ENCODE measurements at places on chromosomes 5 and 9.

GRCh38 chr5:169904059-169904458 is 76.2 kb downstream of the INSYN2B start:
- DNase-seq = peak; percentile 31

DNA sequence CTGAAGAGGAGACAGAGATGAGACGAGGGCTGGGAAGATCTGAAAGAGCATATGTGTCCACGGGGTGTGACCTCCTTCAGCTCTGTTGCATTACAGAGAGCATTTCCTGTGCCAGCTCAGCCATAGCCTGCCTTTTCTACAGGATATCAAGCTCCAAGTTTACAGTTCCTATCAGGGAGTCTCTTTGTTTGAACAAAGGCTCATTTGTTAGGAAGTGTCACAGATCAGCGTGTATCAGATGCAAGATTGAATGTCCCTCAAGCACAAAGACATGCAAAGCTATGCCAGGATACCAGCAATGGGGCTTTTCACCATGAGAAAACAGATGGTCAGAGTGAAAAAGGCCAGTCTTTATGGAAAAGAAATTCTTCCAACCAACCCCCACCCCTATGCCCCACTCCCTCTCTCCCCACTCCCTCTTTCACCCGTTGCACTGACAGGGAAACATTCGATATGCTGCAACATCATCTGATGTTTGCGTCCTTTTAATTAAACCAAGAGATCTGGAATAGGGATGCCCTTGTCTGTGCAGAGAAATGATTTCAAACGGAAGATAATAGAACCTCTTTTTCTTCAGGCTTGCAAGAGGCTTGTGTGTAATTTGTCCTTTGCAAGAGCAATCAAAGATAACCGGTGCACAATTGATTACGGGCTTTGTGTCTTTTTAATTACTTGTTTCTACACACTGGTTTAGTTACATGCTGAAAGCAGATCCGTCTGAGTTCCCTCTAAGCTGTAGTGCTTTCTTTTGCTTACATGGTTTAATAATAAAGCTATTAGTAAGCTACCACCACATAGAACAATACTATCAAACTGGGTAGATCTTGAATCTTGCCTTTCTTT is 263.1 kb upstream of the RGMB start:
- DNase-seq = peak; percentile 16

GRCh38 chr9:106878934-106879333 is 16.0 kb downstream of the ZNF462 start:
- DNase-seq = peak; percentile 46

GRCh38 chr5:180395540-180396274 is 42.6 kb upstream of the GFPT2 start:
- DNase-seq = no peak

GRCh38 chr5:36310138-36310537 is 8.4 kb upstream of the RANBP3L start:
- DNase-seq = no peak

DNA sequence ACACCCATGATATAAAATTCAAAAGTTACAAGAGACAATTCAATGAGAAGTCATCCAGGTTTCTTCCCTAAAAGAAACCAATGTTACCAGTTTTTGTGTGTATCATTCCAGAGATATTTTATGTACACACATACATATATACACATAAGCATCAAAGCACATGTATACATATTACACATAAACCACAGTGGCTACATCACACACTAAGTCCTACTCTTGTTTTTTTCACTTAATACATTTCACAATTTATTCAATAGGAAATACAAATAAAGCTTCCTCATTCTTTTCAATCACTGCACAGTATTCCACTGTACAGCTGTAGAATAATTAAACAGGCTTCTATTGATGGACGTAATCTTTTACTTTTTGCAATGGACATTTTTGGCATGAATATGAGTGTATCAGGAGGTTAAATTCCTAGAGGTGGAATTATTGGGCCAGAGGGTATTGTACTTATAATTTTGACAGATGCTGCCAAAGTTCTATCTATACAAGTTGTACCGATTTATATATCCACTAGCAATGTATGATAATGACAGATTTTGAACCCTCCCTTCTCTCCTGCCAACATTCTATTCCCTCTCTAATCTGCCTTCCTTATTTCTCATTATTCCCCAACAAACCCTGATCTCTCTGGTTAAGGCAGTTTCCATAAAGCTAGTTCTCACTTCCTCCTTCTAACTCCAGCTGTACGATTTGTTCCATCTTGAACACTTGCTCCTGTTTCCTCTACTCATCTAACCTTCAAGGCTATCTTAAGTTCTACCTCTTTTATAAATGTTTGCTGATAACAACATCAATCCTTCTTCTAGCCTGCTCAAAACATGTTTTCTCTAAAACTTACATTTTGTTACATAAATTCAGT is 35.2 kb downstream of the MRPS27 start:
- DNase-seq = no peak

Measured in muscle of arm (tissue), 14 donors.